GOT3 (cell line): ENCODE measurements at places on chromosomes 13 and 19.

- no peak for DNase-seq
Observed at GRCh38 chr19:16676101-16676798, 15.3 kb downstream of the TMEM38A start.

GRCh38 chr19:35592226-35592625 lies 6.3 kb downstream of the PMIS2 start:
- DNase-seq = no peak

- DNase-seq = no peak
Observed at GRCh38 chr13:103039183-103039582, 27.0 kb downstream of the SLC10A2 start.

DNA sequence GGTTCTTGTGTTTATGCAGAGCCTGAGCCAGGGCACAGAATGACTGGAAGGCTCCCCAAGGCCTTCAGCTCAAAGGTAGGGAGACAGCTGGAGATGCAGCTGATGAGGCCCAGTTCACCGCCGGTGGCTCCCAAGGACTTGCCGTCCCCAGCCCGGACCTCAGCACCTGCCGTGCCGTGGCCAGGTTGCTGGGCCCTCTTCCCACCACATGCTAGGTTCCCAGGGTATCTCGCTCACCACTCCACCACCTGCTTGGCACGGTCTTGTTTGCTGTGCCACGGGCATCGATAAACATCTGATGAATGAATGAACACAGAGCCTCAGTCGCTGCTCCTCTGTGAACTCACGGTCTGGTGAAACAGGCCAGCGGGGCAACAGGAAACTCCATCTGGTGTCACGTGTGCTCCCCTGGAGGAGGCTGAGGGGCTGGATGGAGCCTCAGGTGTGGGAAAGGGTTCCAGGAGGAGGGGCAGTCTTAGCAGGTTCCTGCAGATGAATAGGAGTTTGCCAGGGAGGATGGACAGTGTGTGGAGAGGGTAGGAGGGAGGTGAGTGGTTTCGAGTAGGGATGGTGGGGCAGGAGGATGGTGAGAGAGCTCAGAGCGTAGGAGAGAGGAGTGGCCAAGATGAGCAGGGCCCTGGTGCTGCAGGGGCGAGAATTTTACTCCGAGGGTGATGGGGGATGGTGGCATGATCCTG lies 3.6 kb upstream of the KLK14 start:
- DNase-seq = no peak

GRCh38 chr13:33610438-33611120 lies 207.4 kb upstream of the RFC3 start:
- DNase-seq = peak; percentile 11

DNA sequence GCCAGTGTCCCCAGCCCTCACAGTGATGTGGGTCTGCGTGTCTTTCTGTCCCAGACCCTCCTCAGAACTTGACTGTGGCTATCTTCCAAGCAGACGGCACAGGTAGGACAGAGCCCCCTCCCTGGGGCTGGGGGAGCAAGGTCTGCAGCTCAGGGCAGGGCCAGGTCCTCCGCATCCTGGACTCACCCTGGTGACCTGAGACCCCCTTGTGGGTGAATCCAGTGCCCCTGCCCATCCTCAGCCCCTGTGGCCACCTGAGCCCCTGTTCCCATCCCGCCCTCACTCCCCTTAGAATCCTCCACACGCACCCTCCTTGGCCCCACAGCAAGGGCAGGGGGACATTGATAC lies 39.0 kb upstream of the CD33 start:
- no peak for DNase-seq

GRCh38 chr13:44012910-44013757 lies 133.4 kb downstream of the LACC1 start:
- no peak for DNase-seq

DNA sequence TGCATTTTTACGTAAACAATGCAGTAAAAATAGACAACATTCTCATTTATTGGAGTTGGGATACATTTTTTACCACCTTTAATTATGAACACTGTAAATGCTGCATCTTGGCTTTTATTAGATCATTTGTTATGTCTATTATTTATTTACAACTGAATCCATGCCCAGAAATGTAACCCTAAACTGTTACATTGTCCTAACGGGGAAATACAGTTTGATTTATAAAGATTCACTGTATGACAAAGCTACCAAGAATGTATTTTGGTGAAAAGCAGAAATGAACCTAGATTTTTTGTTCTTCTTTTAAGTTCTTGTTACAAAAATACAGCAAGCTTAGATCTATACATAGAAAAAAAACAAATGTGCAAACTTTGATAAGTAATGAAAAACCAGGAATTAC lies 1.1 kb downstream of the METTL21C start:
- no peak for DNase-seq
